SW480 (cell line): ENCODE measurements at places on chromosomes 11 and 22.

DNA sequence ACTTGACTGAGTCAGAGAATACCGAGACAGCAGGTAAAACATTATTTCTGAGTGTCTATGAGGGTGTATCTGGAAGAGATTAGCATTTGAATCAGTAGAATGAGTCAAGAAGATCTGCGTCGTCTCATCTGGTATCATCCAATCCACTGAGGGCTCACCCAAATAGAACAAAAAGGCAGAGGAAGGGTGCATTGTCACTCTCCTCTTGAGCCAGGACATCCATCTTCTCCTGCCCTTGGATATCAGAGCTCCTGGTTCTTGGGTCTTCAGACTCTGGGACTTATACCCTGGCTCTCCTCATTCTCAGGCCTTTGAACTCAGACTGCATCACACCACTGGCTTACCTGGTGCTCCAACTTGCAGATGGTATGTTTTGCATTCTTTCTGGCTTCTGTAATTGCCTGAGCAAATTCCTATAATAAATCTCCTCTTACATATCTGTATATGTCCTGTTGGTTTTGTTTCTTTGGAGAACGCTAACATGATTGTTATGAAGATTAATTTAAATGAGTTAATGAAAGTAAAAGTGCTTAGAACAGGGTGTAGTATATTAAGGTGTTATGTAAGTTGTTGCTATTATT is 49.3 kb downstream of the ME3 start:
- DNase-seq: no peak

- DNase-seq: no peak
These were observed 40.8 kb downstream of the PDHX start for GRCh38 chr11:34957206-34957605.

- DNase-seq: peak; percentile 49
These were observed 18.7 kb downstream of the POU2AF1 start for GRCh38 chr11:111360150-111361043.

DNA sequence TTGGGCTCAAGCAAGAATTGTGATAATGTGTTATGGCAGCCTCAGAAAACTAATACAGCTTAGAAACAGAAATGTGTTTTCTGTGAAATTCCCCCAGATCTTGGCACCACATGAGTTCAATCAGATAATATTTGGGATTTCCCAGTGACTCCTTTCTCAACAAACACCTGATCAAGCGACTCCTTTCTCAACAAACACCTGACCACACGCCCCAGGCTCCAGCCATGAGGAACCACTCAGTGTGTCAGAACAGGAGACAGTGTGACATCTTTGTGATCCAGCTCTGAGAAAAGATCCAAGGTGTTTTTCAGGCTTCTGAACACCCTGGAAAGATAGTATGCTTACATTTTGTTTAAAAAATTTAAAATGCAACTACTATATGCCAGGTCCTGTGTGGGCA is 1.9 kb upstream of the UVRAG start:
- DNase-seq: no peak

- DNase-seq: no peak
These were observed 1.9 kb downstream of the TSGA10IP start for GRCh38 chr11:65947133-65947532.

GRCh38 chr11:44923115-44923514 is 27.6 kb downstream of the TP53I11 start:
- no peak for DNase-seq

- DNase-seq: no peak
These were observed 1.2 kb downstream of the DKK3 start for GRCh38 chr11:12007230-12007593.

- DNase-seq: no peak
These were observed 494.7 kb downstream of the BUD13 start for GRCh38 chr11:116278076-116278475.

DNA sequence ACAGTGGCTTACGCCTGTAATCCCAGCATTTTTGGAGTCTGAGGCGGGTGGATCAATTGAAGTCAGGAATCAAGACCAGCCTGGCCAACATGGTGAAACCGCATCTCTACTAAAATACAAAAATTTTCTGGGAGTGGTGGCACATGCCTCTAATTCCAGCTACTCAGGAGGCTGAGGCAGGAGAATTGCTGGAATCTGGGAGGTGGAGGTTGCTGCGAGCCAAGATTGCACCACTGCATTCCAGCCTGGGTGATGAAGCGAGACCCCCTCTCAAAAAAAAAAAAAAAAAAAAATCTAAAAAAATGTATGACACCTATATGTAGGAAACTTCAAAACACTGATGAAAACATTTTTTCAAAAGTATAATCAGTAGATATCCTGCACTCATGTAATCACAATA is 242.7 kb upstream of the CHORDC1 start:
- DNase-seq: no peak

DNA sequence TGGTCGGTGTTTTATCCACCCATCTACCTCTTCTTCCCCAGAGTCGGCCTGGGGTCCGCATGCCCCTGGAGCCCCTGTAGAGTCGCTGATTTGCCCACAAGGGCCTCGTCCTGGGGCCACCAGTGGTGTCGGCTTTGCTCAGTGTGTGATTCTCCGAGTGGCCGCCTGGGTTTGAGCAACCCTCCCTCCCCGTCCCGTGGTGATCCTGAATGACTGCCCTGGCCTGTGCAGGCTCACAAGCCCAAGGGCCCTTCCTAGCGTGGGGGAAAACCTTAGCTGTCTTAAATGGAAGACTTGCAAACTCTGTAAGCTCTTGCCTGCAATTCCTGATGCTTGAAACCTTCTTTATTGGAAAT is 128.3 kb downstream of the OSBP2 start:
- DNase-seq: no peak

GRCh38 chr22:46158283-46158682 is 8.0 kb downstream of the PPARA start:
- DNase-seq: no peak

DNA sequence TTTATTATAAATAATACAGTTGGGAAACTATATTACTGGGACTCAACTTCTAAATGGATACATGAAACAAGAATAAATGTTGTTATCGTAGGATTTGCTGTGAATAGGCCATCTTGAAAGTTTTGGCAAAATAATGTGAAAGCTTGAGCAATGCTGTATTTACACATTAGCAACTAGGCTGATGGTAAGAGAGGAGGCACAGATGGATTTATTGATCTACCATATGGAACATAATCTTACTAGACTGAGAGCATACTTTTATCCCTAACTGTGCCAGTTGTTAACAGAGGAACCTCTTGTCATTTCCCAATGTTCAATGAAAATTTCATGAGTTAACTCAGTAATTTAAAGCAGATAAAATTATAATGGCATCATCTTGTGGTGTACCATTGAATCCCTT is 22.8 kb downstream of the APIP start:
- DNase-seq: no peak

- DNase-seq: no peak
These were observed 748.5 kb downstream of the BRD1 start for GRCh38 chr22:49079027-49079725.

GRCh38 chr11:62555464-62556107 is 9.0 kb upstream of the AHNAK start:
- no peak for DNase-seq

- DNase-seq: no peak
These were observed 852.6 kb upstream of the RAG2 start for GRCh38 chr11:37450613-37451012.

GRCh38 chr11:12232817-12233601 is 122.6 kb downstream of the MICAL2 start:
- peak; percentile 87 for DNase-seq

GRCh38 chr11:19912958-19913892 is 200.6 kb downstream of the NAV2 start:
- no peak for DNase-seq

DNA sequence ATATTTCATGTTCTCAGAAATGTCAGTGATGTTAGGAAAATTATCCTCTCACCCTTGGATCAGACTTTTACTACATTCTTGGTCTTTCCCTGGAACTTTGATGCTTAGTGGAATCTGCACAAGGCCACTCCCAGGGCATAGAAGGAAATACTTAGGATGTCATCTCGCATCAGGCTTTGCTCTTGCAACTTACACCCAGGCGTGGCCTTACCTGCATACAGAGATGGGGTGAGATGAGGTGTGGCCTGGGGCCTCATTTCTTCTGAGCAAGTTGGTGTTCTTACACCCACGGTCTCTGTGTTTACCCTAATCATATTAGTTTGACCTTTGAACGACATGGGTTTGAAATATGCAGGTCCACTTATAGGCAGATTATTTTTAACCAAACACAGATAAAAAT is 19.0 kb upstream of the OR52K2 start:
- peak; percentile 5 for DNase-seq

- no peak for DNase-seq
These were observed 909 bp upstream of the ZNRD2 start for GRCh38 chr11:65569164-65569972.

GRCh38 chr22:45645526-45646414 is 25.9 kb upstream of the ATXN10 start:
- peak; percentile 39 for DNase-seq

GRCh38 chr22:49184736-49185135 is 642.9 kb downstream of the BRD1 start:
- DNase-seq: no peak
